Camera-type eye (tissue), 1 donor: ENCODE measurements at places on chromosomes 7 and 10. TPM values are rescaled to one million over a fixed set of nuclear protein-coding genes. Genes with fewer than 3 reads are reported as not detected.

Gene TFEC
- 4.5 TPM for total RNA-seq

Gene RBM28
- 41.5 TPM for total RNA-seq

Gene PCGF6
- total RNA-seq: 13.7 TPM

Gene SPDYE2
- 0.27 TPM for total RNA-seq

Gene CFAP69
- total RNA-seq: 29.0 TPM

Gene ETV1
- 20.0 TPM for total RNA-seq

Gene GIMAP6
- total RNA-seq: 11.7 TPM

Gene NUTM2B
- 0.66 TPM for total RNA-seq

Gene PHKG1
- total RNA-seq: 4.7 TPM

Gene FZD1
- 24.0 TPM for total RNA-seq

Gene CYP2E1
- 3.4 TPM for total RNA-seq
